ENCODE measurements at places on chromosomes 1 and 21. TPM values are rescaled to one million over a fixed set of nuclear protein-coding genes. Genes with fewer than 3 reads are reported as not detected.

GRCh38 chr1:43573066-43573800, 42.5 kb downstream of the PTPRF start:
- no peak for DNase-seq
- no peak overlapping the region for H3K27ac ChIP-seq
- H3K27me3 ChIP-seq = no peaks in the 10 kb centered on the region
- no peaks in the 10 kb centered on the region for H3K4me1 ChIP-seq
- no peak overlapping the region for H3K4me3 ChIP-seq
- no peaks in the 10 kb centered on the region for H3K36me3 ChIP-seq

GRCh38 chr1:148373192-148373925, 109.7 kb downstream of the PPIAL4G start:
- DNase-seq = no peak
- no peak overlapping the region for H3K4me3 ChIP-seq
- no peaks in the 10 kb centered on the region for H3K36me3 ChIP-seq
- peak overlapping the region; percentile 6 for H3K27ac ChIP-seq
- H3K4me1 ChIP-seq = no peaks in the 10 kb centered on the region

The PLA2G2A gene
- 13.0 TPM for total RNA-seq

- H3K36me3 ChIP-seq = no peaks in the 10 kb centered on the region
- H3K4me1 ChIP-seq = no peaks in the 10 kb centered on the region
These were observed 322.8 kb downstream of the SPATA17 start for GRCh38 chr1:217953922-217954321.

The FAM110D gene
- 0.16 TPM for total RNA-seq

- H3K4me3 ChIP-seq = no peak overlapping the region
- no peak overlapping the region for H3K27ac ChIP-seq
- no peak for DNase-seq
- H3K36me3 ChIP-seq = no peaks in the 10 kb centered on the region
- no peaks in the 10 kb centered on the region for H3K27me3 ChIP-seq
These were observed 109.8 kb downstream of the CACHD1 start for GRCh38 chr1:64579767-64580166.

DNA sequence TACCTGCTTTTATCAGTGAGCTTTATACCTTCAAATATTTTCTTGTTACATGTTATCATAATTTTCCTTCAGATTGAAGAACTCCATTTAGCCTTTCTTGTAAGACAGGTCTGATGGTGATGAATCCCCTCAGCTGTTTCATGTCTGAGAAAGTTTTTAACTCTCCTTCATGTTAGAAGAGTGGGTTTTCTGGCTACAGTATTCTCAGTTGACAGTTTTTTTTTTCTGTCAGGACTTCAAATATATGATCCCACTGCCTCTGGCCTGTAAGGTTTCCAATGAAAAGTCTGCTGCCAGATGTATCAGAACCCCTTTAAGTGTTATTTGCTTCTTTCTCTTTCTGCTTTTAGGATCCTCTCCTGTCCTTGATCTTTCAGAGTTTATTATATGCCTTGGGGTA, 248.2 kb downstream of the LBR start:
- H3K4me1 ChIP-seq = no peaks in the 10 kb centered on the region
- H3K27ac ChIP-seq = no peak overlapping the region
- H3K27me3 ChIP-seq = no peaks in the 10 kb centered on the region
- DNase-seq = no peak

The IL24 gene
- not detected for total RNA-seq

DNA sequence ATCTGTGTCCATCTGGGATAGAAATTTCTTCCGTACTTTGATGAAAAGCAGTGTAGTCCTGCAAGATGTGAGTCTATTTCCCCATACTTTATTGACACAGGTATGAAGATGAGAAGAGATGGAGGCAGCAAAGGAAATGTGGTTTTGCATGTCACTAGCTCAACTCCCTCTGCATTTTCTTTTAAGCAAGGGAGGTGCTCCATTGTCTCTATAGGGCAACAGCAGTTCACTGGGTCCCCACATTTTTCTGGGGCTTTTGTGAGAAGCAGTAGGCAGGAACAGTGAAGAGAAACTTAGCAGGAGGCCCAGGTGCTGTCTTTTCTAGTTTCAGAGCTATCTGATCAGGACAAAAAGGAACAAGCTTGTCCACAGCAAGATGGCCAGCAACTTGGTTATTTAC, 37.1 kb downstream of the C21orf91 start:
- no peaks in the 10 kb centered on the region for H3K36me3 ChIP-seq
- H3K4me3 ChIP-seq = no peak overlapping the region
- H3K4me1 ChIP-seq = 0 out of 2 replicates have a peak, but pooled peaks cover 6% of the 10 kb centered on the region
- DNase-seq = no peak

DNA sequence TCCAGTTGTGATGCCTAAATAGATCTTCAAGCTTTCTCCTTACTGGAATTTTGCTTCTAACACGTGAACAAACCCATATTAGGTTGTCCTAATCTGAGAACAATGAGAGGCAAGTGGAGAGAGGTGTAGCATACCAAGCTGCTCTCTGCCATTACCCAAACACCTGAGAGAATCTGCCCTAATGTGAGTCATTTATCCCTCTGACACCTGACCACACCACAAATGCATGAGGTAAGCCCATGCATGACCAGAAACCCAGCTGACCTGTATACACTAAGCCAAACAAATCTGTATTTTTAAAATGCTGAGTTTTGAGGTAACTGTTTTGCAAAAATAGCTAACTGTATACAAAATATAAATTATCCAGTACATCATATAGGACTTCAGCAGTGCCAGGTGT, 1458.1 kb upstream of the B3GALT2 start:
- DNase-seq = no peak
- H3K4me3 ChIP-seq = no peak overlapping the region
- H3K36me3 ChIP-seq = no peaks in the 10 kb centered on the region
- no peaks in the 10 kb centered on the region for H3K4me1 ChIP-seq
- H3K27ac ChIP-seq = no peak overlapping the region

DNA sequence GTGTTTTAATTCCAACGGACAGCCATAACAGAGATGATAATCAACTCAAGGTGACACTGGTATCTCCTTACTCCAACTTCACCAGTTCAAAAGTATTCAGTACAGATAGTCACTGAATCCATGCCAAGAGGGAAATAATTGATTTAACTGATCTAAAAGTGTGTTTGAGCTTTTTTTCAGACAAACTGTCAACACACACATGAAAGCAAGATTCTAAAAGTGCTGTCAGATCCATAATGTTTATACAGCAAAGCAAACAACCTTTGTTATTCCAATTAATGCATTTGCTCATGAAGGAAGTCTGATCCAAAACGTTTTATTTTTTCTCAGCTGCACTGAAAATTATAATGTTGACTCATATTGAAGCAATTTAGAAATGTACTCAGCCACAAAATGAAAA, 5.9 kb upstream of the PRKAA2 start:
- H3K27me3 ChIP-seq = no peaks in the 10 kb centered on the region
- H3K4me1 ChIP-seq = peaks cover 6% of the 10 kb centered on the region
- no peak overlapping the region for H3K4me3 ChIP-seq

- no peak overlapping the region for H3K4me3 ChIP-seq
- H3K27me3 ChIP-seq = no peaks in the 10 kb centered on the region
- no peaks in the 10 kb centered on the region for H3K4me1 ChIP-seq
- no peaks in the 10 kb centered on the region for H3K36me3 ChIP-seq
- no peak for DNase-seq
- H3K27ac ChIP-seq = no peak overlapping the region
These were observed 47.8 kb downstream of the CHRM3 start for GRCh38 chr1:239434181-239434580.
